ENCODE measurements at places on chromosomes 2 and 18.

DNA sequence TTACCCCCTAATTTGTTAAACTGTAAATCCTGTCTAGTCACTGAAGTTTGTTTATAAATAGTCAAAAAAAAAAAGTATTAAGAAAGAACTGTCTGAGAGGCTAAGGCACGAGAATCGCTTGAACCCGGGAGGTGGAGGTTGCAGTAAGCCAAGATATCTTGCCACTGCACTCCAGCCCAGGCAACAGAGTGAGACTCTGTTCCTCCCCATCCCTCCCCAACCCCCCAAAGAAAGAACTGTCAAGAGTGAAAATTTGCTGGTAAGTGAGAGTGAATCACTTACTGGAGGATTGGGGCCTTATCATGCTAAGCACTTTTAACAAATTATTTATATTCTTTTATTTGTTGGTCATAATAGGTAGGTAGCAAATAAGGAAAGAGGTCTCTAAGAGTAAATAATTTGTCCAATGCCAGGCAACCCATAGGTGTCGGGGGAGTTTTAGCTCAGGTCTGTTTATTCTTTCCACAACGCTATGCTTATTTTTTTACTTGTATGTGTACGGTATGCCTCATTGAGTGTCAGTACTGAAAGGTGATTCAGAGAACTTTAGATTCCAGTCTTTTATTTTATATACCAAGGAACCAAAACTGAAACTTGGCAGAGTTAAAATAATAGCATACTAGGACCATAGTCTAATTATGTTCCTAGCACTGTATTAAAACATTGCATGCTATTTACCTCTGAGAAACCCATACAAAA, 2.5 kb downstream of the TAF4B start:
- no peak for DNase-seq

DNA sequence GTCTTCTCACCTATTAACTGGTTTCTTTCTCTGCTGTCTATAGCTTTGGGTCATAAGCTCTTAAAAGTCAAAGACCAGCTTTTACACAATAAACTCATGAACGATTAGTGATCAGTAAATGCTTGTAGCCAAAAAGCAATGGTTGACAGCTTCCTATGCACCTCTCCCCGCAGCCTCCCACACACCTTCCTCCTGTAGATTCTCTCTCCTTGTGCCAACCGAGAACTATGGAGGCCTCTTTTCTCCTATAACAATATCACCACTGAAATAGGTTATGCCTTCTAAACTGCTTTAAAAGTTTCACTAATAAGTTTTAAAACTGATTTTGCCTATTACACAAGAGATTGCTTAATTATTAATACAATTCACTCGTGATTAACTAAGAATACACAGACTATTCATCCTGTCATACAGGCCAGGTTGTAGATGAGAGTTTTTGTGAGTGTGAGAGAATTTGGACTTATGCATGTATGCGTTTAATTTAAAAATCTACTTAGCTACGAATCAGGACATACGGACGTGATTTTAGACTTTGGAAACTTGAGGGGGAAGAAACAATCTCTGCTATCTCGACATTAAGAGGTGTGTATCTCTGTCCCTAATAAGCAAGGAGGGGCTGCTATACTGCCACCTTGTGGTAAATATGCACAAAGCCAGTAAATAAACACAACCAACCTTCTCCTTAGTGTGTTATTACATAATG, 229.1 kb upstream of the RBBP8 start:
- DNase-seq = no peak

DNA sequence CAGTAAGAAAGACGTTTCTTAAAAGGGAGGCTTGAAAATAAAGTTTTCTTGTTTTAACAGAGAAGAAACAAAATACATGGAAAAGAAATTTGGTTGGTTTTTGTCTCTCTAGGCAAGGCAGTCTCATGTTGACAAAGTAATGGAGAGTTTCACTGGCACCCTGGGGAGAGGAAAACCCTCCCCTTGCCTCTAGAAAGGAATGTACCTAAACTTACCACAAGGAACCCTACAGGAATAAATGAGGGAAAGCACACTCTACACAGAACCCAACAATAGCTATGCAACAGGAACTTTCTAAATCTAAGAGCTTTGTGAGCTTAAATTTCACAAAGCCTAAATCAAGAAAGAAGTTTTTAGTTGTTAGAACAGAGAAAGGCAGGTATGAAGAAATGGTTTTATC, 37.0 kb downstream of the FIGN start:
- DNase-seq = no peak

GRCh38 chr2:241984271-241984655, 114.7 kb downstream of the RTP5 start:
- no peak for DNase-seq

GRCh38 chr2:120346667-120347358, 877 bp downstream of the INHBB start:
- DNase-seq = peak; percentile 32

GRCh38 chr18:34942975-34943374, 98.2 kb upstream of the MAPRE2 start:
- DNase-seq = no peak

DNA sequence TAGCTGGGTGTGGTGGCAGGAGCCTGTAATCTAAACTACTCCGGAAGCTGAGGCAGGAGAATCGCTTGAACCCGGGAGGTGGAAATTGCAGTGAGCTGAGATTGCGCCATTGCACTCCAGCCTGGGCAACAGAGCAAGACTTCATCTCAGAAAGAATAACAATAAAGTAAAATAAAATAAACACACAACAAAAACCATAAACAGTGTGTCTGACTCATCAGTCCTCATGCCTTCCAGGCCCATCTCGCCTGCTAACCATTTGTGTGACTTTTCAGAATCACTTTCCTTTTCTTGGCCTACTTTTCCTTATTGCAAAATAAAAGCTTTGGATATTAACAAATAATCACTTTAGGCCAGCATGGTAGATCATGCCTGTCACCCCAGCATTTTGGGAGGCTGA, 42.0 kb upstream of the ASXL2 start:
- DNase-seq = peak; percentile 13

DNA sequence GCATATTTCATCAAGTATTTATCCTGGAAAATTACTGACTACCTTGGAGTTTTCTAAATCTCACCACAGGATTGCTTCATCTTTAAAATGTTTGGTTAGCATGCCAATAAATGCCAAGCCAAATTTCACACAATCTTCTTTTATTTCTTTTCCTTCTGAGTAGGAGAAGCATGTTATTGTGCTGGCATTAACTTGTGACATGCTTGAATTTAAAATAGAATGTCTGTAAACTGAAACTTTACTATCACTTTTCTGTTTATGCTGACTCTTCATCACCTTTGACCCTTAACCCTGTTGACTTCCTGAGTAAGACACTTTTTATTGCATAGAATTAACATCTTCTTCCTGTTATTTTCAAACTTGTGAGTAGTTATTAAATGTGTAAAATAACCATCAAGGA, 56.2 kb upstream of the LRRTM4 start:
- DNase-seq = no peak

DNA sequence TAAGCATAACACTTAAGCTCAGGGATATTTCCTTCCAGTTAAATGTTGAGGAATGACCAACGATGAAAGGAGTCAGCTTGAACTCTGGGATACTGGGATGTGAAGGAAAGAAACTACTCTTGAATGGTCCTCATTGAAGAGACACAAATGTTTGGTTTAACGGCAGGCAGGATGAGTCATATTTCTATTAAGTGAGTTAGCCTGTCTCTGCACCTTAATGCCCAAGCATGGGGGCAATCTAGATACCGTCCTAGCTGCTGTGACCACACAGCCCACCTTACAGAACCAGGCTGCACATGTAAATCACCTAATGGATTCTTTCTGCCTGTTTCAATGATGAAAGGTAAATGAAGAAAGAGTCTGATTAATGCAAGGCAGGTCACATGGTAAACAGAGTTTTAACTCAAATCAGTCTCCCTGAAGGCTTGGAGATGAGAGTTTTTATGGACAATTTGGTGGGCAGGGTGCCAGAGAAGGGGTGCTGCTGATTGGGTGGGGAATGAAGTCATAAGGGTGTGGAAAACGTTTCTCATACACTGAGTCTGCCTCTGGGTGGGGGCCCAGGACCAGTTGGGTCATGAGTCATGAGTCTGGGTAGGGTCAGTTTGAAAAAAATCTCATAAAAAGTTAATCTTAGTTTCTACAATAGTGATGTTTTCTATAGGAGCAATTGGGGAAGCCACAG, 144.6 kb upstream of the MMADHC start:
- peak; percentile 63 for DNase-seq

DNA sequence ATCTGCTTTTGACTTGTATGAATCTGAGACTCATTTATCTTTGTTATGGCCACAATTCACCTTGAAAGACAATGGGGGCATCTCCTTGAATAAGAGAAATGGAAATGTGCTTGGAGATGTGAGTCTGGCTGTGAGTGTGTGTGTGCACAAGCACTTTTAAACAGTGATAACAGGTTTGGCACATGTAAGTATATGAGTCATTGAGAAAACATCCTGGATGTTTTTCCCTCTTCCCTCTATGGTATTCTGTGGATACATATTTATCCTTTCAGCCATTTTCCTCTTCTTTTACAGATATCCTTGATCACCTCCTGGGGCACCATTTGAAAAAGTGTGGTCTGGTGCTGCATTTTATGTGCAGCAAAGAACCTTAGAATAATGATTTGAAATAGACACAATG, 317.3 kb upstream of the THUMPD2 start:
- DNase-seq = no peak

DNA sequence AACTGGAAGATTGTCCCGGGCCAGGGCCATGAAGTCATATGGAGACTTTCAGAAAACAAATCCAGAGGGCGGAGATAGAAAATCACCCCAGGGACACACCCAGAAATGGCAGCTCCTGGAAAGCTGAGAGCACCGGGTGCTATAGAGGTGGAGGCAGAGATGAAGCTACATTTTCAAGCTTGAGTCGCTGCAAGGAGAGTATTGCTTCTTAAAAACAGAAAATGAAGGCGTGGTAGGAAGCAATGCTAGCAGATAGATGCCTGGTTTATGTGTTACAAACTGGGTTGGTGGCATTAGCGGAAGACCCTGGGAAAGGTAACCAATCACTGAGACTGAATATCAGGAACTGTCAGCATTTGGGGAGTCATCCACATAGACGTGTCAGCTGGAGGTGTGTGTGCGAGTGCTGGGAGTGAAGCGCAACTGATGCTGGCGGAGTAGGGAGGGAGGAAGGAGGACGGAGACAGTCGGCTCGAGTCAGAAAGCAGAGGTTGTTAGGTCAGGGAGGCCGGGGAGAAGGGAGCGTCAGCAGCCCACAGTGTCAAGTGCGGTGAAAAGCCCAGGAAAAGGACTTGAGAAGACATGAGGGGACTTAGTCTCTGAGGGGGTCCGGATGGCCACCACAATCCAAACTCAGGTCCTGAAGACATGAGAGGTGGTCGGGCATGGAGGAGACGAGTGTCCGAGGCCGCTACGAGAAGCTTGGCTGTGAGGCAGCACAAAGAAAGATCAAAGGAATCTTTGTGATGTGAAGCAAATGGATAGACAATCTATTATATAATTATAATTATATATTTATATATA, 45.4 kb downstream of the C18orf63 start:
- DNase-seq = no peak

DNA sequence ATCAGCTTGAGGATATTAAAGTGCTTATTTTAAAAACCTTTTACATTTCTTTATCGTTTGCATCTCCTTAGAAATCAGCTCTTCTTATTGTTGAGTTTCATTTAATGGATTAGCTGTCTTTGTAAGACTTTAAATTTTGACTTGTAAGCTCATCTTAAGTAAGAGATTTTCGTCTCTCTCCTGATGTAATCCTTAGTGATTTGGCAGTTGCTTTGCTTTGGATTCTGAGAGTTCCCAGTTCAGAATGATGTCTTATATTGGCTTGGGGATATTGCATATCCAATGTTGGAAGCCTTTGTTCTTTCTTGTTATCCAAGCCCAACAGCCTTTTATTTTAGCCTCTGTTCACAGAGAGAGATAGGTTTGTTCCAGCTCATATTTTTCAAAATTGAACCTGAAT, 212.1 kb downstream of the ARL6IP6 start:
- no peak for DNase-seq

GRCh38 chr2:129857200-129857599, 122.3 kb upstream of the RAB6C start:
- DNase-seq = no peak

- no peak for DNase-seq
Measured at GRCh38 chr2:135279209-135279608, 227.1 kb downstream of the RAB3GAP1 start.

DNA sequence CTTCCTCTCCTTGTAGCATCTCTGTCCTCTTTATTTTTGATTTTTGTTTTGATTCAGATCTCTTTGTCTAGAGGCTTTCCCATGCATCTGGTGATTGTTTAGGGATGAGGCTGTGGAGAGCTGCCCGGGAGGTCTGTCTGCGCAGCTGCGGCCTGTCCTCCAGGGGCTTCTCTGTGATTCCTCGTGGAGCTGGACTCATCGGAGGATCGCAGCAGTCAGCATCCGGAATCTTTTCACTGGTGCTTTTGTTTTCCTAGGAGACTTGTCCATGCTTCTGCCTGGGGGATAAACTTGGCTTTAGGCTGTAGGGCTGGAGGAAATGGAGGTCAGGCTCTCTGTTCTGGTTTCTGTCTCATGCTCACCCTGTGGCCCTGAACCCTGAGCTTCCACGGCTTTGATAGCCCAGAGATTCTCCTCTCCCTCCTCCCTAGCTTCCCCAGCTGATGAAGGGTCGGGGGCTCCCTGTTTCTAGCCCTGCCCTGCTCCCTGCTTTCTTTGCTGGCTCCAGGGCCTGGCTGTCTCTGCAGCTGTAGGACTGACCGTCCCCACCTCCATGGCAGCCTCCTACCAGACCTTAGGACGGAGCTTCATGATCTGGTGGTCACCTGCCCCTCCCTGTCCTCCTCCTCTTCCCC, 35.5 kb downstream of the ZNF532 start:
- DNase-seq = no peak

- no peak for DNase-seq
Measured at GRCh38 chr2:199356412-199356811, 101.3 kb downstream of the SATB2 start.

- no peak for DNase-seq
Measured at GRCh38 chr2:1871171-1871570, 126.9 kb upstream of the PXDN start.

GRCh38 chr2:3512086-3512485, 7.2 kb downstream of the ADI1 start:
- no peak for DNase-seq

GRCh38 chr18:61893971-61894750, 1.4 kb upstream of the RNF152 start:
- no peak for DNase-seq

DNA sequence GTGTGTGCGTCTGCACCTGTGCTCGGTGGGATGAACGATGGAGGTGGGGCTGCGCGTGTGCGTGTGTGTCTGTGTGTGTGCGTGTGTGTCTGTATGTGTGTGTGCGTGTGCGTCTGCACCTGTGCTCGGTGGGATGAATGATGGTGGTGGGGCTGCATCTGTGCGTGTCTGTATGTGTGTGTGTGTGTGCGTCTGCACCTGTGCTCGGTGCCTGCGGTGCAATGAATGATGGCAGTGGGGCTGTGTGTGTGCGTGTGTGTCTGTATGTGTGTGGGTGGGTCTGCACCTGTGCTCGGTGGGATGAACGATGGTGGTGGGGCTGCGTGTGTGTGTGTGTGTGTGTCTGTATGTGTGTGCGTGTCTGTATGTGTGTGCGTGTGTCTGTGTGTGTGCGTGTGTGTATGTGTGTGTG, 48.5 kb upstream of the CTDP1 start:
- no peak for DNase-seq

Measured in AG09309 (cell line).